ENCODE measurements at places on chromosomes 13 and 19.

DNA sequence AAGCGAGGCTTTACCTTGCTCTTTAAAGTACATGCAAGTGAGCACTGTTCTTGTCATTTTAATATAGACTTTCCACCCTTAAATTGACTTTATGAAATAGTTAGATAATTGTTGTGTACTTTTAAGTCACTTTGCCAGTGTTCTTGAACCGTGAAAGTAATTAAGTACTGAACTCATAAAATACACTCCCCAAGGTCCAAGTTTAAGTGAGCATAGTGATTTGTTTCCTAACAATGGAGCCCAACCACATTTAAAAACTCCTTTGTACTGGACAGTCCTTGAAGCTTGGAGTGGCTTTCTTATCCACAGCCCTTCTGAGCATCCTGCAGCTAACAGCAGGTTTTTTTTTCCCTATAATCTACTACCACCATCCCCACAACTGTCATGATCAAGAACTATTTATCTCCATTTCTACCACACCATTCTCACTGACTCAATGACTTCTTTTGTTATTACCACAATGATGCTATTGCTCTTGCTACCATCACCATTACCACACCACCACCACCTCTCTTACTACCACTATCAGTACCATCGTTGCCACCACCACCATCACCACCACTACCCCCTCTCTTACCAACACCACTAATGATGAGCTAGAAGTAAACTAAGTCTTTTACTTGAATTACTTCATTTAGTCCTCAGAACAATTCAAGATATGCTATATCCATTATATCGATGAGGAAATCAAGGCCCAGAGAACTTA is 452.6 kb downstream of the DIAPH3 start:
- no peak for DNase-seq

GRCh38 chr13:95874286-95874685 is 178.9 kb downstream of the UGGT2 start:
- DNase-seq, result no peak

GRCh38 chr13:32079587-32079986 is 48.0 kb downstream of the FRY start:
- DNase-seq, result no peak

DNA sequence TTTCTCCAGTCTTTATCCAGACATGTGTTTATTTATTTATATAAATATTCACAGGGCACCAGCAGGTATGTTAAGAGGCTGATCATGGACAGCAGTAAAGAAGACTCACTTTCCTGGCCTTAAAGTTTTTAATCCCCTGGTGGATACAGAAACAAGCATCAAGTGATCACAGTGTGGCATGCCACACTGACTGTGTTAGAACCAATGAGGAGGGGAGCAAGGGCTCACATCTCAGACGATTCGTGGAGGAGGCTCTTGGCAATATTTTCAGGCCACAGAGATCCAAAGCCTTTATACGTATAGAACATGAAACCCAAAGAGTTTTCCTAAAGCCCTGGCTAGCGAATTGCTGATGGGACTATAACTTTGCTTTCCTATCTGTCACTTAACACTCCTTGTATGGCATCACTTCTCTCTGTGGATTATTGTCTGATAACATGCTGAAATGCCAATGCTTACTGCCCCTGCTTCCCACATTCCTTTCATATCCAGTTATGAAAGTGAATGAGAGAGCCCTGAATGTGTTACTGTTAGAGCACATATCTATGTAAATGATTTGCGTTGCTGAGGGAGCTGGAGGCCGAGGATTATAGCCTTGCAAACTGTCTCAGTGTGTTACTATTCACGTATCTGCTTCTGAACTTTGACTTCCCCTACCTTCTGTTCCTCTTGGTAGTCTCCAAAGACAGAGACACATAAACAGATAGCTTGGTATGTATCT is 37.6 kb downstream of the POLR1D start:
- DNase-seq, result no peak

- DNase-seq, result peak; percentile 90
Observed at GRCh38 chr19:49637821-49638738, 1.9 kb downstream of the RRAS start.

DNA sequence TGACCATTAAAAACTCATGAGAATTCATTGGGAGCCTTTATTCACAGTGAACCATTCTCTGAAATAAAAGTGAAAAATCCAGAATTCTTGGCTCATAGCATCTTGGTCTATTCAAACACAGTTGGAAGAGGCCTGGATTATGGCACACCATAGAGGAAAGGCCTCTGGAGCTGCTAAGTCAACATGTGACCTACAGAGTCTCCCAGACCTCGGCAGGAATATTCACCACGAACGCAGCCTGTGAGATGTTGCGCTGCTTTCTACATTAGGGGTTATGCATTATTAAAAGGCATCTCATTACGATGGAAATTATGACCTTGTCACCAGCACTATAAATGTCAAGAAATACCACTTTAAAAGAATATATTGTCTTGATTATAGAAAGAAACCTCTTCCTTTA is 132.6 kb downstream of the EFNB2 start:
- DNase-seq, result no peak

- no peak for DNase-seq
Observed at GRCh38 chr13:77065461-77066147, 38.6 kb upstream of the FBXL3 start.

DNA sequence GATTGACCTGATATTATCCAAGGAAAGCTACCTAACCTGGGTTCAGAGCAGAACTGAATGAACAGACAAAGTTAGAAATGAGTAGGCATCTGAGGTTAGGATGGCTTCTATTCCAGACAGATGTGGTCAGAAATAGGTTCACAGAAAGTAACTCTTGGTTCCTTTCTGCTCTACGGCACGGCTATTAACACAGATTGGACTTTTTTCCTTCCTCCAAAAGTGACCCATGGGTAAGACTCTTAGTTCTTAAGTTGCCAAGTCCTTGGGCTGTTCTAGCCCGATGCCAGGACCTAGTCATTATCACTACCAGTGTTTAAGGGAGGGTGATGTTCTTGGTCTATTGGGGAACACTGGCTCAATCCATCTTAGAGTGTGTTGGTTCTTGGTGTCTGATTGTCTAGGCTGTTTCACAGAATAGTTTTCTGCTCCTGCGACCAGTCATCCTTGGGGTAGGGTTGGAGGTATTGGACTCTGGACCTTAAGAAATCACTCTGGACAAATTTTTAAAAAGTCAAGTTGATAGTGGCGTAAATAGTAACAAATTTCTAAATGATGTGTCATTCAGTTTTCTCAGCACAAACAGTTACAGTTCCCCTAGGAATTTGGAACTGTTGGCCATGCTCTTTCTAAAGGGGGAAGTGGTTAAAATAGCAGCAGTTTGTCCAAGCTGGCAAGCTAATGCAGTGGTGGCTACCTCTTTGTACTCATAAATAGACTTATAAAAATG is 60.1 kb upstream of the MYCBP2 start:
- no peak for DNase-seq

DNA sequence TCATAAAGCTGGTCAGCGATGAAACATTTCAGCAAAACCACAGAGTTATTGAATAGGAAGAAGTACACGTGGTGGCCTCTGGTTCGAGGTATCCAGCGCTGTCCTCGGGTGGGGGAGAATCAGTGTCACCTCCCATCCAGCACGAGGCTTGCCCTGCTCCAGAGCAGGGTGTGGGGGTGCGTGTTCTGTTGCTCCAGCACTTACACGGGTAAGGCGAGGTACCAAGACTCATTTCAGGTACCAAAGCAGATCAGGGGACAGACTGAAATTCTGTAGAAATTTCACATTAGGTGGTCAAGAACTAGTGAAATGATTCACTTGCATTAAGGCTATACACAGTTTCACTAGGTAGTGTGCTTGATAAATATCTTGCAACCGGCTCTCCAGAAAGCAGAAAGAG is 164.2 kb upstream of the SOX1 start:
- DNase-seq, result no peak

DNA sequence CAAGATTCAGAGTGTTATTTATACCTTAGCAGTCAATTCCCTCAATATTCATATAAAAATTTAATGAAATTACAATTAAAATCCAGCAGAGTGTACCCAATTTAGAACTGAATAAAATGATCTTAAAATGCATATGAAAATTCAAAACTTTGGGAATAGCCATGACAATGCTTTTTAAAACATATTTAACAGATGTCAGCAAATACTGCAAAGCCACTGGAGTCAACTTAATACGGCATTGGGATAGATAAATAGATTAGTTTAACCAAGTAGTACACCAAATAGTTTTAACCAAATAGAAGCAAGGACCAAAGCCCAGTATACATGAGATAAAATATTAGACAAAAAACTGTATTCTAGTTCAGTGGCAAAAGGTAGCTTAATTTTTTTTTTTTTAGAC is 79.8 kb downstream of the TNFSF13B start:
- no peak for DNase-seq

DNA sequence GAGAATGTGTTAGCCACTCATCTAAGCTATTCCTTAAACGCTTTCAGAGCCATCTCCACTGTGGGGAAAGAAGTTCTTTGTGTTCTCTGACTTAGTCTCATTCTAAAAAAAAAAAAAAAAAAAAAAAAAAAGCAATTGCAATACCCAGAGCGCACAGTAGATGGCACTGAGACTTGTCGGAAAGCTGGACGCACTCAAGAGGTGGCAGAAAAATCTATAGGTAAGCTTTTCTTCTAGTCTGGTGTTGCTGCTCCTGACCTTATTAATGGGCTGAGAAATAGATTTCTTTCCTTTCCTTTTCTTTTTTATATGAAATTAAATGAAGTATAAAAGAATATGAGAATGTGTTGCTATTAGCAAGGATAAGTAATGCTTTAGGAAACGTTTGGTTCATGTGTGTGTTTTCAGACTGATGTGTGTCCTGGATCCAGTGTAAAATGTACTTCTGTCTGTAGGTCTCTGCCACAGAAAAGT is 4.7 kb upstream of the GJB2 start:
- no peak for DNase-seq

DNA sequence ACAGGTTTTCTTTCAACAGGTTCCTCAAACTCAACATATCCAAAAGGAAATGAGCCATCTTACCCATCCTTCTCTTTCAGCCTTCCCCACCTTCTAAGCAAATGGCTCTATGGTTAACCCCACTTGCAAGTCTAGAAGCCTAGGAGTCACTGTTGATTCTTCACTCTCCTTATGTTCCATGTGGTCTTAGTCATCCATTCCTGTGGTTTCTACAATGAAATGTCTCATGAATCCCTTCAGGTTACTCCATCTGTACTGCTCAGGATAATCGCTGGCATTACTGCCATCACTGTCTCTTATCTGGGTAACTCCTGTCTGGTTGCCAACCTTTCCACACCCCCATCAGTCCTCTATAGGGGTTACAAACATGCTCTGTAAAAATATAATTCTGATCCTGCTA is 381.3 kb downstream of the ENOX1 start:
- DNase-seq, result no peak

DNA sequence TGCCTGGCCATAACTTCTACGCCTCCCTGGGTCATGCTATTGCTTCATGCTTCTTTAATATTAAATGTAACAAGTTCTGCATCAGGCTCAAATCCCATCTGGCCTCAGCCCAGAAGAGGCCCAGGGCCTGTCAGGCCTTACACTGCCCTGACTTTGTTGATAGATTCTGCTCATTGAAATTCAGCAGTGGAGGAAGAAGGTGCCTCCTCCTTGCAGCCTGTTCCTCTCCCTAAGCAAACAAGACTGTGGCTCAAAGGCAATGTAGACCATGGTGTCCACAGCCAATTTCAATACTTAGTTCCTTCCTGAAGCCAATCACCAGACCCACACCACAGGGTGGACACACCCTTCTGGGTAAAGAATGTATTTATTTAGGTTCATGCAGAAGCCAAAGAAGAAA is 59.4 kb downstream of the LACC1 start:
- DNase-seq, result no peak

Measured in Peyer's patch (tissue), 4 donors.